Activated CD8-positive, alpha-beta memory T cell treated with anti-CD3 and anti-CD28 coated beads, Interleukin-2, amount 10 ng/mL, durations not matched to agents 7 days and 5 days (primary cell): ENCODE measurements at places on chromosomes 5 and 9.

GRCh38 chr5:159820692-159821091 lies 95.6 kb upstream of the ADRA1B start:
- DNase-seq: no peak

GRCh38 chr5:150797384-150797783 lies 18.8 kb downstream of the SMIM3 start:
- DNase-seq: no peak

DNA sequence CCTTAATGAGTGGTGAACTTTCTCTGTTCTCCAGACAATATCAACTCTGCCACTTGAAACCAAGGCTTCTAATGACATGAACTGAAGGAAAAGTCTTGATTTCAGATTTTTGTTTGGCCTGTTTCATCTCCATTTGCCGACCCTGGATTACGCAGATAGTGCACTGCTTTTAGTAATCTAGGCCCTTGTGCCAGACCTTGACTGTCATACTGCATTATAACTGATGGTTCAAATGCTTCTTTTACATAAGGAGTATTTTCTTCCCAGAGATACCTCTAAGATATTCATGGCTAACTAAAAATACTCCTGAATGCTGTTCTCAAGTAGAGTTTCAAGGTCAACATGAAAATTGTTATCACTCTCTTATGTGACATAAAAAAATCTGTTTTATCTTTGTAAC lies 238.7 kb upstream of the SEMA6A start:
- no peak for DNase-seq

DNA sequence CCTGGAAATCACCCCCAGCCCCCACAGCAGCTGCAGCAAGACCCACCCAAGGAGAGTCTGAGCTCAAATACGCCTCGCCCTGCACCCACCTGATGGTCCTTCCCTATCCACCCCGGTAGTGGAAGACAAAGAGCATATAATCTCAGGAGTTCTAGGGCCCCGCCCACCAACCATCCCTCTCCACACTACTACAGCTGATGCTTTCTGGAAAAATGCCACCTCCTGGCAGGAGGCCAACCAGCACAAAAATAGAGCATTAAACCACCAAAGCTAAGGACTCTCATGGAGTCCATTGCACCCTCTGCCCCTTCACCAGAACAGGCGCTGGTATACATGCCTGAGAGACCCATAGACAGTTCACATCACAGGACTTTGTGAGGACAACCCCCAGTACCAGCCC lies 22.5 kb upstream of the NIPSNAP3A start:
- DNase-seq: no peak

DNA sequence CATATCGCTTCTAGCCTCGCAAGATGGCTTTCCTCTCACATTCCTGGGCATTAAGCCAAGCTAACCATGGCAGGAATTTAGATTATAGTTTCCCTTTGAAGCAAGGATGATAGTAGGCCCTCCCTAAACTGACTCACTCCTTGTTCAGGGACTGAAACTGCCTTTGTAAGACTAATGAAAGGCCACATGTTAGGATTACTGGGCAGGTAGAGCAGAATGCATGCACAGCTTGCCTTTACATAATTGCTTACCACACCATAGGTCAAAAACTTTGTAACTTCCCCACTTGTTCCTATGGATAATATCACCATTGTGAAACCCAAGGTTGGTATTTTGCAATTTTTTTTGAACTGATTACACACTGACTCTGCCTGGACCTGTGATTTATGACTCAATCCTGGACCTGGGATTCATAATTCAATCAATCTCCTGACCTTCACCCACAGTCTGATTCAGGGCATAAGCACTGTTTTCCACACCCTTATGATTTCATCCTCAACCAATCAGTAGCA lies 41.0 kb upstream of the PRDM9 start:
- DNase-seq: no peak

- no peak for DNase-seq
Measured at GRCh38 chr5:30392897-30393296, 800.6 kb upstream of the CDH6 start.

GRCh38 chr5:173832386-173832785 lies 55.8 kb upstream of the CPEB4 start:
- no peak for DNase-seq

DNA sequence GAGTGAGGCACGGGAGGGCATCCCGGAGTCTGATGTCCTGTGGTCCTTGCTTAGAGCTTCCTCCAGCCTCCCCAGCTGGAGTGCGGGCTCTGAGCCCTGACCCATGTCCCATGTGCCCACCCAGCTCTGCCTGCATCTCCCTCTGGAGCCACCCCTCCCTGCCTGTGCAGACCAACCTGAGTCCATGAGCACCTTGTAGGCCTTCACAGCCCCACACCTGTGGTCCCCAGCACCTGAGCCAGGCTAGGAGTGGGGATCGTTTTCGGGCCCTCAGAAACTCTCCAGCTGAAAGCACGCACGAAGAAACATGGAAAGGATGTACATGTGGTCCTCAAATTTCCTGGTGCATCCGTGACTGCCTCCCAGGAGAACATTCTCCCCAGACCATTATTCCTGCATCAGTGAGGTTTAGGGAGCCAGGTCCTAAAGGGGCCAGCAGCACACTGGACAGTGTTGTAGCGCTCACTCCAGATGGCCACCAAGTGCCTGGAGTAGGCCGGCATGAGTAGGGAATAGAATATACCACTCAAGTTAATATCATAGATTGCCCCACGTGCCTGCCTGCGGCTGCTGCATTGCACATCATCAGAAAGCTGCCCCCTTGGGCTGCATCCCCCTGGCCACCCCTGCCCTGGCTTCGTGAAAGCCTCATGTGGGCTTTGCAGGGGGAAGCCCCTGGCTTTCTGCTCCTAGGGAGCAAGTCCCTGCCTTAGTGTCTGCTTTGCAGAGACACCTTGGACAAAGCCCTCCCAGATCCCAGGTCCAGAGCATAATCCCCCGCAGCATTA lies 80.6 kb downstream of the WNK2 start:
- peak; percentile 25 for DNase-seq

DNA sequence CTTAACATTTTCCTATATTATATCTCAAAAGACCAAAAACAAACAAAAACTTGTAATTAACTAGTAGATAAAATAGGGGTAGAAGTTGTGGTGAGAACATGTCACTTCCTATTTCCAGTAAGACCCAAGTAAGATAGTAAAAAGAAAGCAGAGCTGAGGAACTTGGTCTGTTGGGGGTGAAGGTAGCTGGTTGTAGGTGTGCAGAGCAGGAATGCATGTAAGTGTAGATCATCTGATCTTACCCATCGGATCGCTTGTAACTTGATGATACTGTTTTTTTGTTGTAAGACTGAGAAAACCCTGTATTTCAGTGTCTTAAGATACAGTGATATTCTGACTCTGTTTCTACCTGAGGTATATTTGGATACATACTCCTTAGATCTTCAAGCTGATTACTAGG lies 5.7 kb downstream of the SRP19 start:
- no peak for DNase-seq

GRCh38 chr5:82766206-82766605 lies 311.0 kb downstream of the TMEM167A start:
- DNase-seq: no peak

DNA sequence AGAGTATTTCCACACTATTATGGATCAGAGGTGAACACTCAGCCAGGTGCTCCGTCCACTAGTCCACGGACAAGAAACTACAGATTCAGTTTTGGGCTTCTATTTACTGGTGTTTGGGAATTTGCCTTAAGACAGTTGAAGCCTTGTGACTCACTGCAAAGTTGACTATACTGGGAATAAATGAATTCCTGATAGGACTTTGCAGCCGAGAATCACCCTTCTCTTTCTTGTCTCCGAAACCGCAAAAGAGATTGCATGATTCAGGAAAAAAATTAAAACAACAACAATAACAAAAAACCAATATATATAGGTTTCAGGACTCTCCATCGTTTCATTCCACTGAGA lies 716 bp downstream of the TMEM171 start:
- no peak for DNase-seq

- no peak for DNase-seq
Measured at GRCh38 chr9:108783326-108783725, 72.5 kb downstream of the ACTL7B start.

GRCh38 chr9:34492051-34492450 lies 30.7 kb downstream of the ENHO start:
- no peak for DNase-seq

DNA sequence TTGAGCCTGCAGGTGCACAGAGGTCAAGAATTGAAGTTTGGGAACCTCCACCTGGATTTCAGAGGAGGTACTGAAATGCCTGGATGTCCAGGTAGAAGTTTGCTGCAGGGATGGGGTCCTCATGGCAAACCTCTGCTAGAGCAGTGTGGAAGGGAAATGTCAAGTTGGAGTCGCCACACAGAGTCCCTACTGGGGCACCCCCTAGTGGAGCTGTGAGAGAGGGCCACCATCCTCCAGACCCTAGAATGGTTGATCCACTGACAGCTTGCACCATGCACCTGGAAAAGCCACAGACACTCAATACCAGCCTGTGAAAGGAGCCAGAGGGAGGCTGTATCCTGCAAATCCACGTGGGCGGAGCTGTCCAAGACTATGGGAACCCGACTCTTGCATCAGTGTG lies 78.0 kb downstream of the GABRA1 start:
- no peak for DNase-seq

- no peak for DNase-seq
Measured at GRCh38 chr5:156188016-156188415, 138.9 kb upstream of the SGCD start.

- DNase-seq: peak; percentile 67
Measured at GRCh38 chr9:121557581-121558447, 58.2 kb upstream of the GGTA1 start.

DNA sequence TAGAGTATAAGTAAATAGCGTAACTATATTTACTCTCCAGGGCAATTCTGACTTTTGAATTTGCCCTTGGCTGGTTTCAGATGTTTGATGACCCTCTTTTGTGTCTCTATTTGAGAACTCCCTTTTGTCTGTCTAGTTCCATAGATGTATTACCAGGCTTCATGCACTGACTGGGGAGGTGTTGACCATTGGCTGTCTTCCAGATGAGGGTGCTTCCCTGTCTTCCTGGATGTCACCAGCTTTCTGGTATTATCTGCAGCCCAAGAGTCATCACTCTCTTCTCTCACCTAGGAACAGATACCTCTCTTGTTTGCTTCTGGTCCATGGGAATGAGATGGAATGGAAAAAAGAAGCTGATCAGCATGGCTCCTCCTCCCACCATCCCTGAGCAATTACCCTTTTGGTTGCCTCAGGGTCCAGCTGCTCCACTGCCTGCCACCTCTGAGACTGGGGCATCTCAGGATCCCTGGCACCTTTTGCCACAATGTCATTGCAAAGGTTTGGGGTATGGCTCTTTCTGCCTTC lies 58.7 kb upstream of the TMED7 start:
- DNase-seq: no peak

GRCh38 chr5:154411338-154411737 lies 34.5 kb upstream of the SAP30L start:
- no peak for DNase-seq

DNA sequence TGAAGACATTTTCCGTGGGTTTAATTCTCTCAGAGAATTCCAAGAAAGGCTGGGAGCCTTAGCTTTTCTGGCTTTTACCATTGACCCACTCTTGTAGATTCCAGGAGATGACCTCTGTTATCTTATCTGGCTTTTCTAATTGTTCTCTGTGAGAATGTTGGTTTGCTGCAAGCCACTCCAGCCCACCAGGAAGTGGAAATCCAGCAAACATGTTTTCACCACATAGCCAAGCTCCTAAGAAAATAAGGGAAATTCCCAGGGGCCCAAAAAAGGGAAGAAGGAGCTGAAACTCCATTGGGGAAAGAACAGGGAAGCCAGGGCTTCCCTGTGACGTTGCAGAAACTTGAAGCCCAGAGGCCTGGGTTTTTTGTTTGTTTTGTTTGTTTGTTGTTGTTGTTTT lies 19.7 kb downstream of the GPR107 start:
- DNase-seq: no peak

- peak; percentile 82 for DNase-seq
Measured at GRCh38 chr9:136385015-136385414, 11.5 kb upstream of the CARD9 start.

DNA sequence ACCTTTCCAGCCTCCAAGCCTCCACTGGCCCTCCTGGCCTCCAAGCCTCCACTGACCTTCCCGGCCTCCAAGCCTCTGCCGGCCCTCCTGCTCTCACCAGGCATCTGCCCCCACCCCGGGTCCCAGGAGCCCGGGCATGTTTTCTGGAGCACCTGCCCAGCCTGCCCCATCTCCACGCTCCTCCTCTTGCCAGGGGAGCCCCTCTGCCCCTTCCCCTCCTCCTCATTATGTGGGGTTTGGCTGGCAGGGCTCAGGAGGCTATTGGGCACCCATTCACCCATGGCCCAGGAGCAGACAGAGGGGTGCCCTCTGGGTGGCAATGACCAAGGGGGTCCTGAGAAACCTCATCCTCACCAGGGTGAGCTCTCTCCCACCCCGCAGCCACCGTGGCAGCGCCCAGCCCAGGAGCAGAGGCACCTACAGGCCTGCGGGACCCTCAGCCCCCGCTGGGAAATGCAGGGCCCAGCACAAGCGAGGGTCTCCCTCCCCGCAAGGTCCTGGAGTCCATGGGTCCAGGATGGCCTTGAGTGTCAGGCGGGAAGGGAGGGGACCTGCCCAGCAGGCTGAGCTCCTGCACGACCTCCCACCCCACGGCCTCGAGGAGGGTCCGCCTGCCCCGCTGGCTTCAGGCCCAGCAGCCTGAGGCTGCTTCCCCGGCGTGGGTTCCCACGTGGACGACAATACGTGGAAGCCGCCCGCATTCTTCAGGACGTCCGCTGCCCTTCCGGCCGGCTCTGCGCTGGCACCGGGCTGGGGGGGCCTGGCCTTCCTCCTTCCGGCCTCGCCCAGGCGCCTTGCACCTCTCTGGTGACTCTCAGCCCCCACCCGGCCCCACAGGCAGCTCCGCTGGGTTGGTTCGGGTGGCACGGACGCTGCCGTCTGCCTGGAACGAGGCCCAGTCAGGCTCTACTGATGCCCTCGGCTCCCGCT lies 51.4 kb upstream of the NRARP start:
- DNase-seq: no peak

GRCh38 chr9:94443032-94443722 lies 111.7 kb upstream of the PCAT7 start:
- no peak for DNase-seq

DNA sequence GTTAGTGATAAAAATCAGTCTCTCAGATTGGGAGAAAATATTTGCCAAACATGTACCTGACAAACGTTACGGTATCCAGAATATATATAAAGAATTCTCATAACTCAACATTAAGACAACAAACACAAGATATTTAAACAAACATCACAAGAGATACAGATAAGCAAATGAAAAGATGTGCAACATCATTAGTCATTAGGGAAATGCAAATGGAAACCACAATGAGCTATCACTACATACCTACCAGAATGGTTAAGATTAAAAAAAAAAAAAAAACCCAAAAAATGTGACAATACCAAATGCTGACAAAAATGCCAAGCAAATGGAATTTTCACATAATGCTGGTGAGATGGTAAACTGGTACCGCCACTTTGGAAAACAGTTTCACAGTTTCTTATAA lies 15.4 kb downstream of the CERT1 start:
- DNase-seq: no peak

GRCh38 chr9:96858018-96858573 lies 3.8 kb upstream of the ZNF782 start:
- DNase-seq: no peak

DNA sequence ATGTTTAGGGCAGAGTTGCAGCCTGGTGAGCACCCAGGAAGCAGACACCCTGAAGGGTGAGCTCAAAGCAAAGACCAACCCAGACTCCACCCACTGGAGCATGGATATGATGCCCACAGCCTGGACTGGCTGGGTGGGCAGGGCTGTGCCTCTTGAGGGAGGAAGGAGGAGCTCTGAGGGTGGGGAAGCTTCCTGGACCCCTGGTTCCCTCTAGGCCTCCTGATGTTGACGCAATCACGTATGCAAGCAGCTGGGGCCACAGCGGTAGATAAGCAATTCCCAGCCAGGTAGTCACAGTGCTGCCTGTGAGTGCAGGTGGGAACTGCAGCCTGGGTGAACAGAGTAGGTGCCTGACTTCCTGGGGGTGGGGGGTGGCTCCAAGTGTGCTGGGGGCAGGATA lies 271.5 kb downstream of the CDK5RAP2 start:
- DNase-seq: no peak
